Activated CD8-positive, alpha-beta T cell treated with anti-CD3 and anti-CD28 coated beads for 36 hours (primary cell): ENCODE measurements at places on chromosomes 12 and 14. TPM values are rescaled to one million over a fixed set of nuclear protein-coding genes. Genes with fewer than 3 reads are reported as not detected.
A peak's percentile ranks its signal among the peaks of the same experiment; 100 is the strongest.

- H3K27ac ChIP-seq = no peak overlapping the region
- H3K36me3 ChIP-seq = peaks cover 51% of the 10 kb centered on the region
- peaks cover 67% of the 10 kb centered on the region for H3K4me1 ChIP-seq
- no peaks in the 10 kb centered on the region for H3K27me3 ChIP-seq
Measured at GRCh38 chr12:65189028-65189718, 19.8 kb downstream of the LEMD3 start.

The CCNK gene
- total RNA-seq = 98.8 TPM

The TESPA1 gene
- total RNA-seq = 112 TPM

- H3K27ac ChIP-seq = no peak overlapping the region
- no peak overlapping the region for H3K4me3 ChIP-seq
Measured at GRCh38 chr14:51630987-51631386, 20.7 kb upstream of the FRMD6 start.

GRCh38 chr14:49366416-49366815, 219.8 kb downstream of the RPS29 start:
- H3K36me3 ChIP-seq = no peaks in the 10 kb centered on the region
- no peak overlapping the region for H3K4me3 ChIP-seq
- no peaks in the 10 kb centered on the region for H3K4me1 ChIP-seq

DNA sequence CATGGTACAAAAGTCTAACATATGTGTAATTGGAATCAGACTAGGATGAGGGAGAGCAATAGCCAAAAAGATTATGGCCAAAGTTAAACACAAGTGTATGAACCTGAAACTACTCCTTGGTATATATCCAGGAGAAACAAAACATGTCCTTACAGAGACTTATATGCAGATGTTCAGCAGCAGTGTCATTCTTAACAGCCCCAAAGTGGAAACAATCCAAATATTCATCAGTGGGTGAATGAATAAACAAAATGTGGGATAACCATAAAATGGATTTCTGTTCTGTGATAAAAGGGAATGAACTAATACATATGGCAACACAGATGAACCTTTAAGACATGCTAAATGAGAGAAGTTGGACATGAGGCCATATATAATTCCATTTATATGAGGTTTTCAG, 30.2 kb downstream of the PWP1 start:
- H3K27me3 ChIP-seq = no peaks in the 10 kb centered on the region
- no peaks in the 10 kb centered on the region for H3K4me1 ChIP-seq
- H3K27ac ChIP-seq = no peak overlapping the region
- no peak overlapping the region for H3K4me3 ChIP-seq
- DNase-seq = no peak
- H3K36me3 ChIP-seq = peaks cover 46% of the 10 kb centered on the region

The ADGRD1 gene
- 0.27 TPM for total RNA-seq

The KRT75 gene
- not detected for total RNA-seq

The ENDOU gene
- total RNA-seq = not detected

- H3K36me3 ChIP-seq = no peaks in the 10 kb centered on the region
- H3K27me3 ChIP-seq = no peaks in the 10 kb centered on the region
- no peak overlapping the region for H3K4me3 ChIP-seq
- no peak for DNase-seq
- no peak overlapping the region for H3K27ac ChIP-seq
- peaks cover 3% of the 10 kb centered on the region for H3K4me1 ChIP-seq
Measured at GRCh38 chr14:65805113-65805473, 392.6 kb downstream of the FUT8 start.

DNA sequence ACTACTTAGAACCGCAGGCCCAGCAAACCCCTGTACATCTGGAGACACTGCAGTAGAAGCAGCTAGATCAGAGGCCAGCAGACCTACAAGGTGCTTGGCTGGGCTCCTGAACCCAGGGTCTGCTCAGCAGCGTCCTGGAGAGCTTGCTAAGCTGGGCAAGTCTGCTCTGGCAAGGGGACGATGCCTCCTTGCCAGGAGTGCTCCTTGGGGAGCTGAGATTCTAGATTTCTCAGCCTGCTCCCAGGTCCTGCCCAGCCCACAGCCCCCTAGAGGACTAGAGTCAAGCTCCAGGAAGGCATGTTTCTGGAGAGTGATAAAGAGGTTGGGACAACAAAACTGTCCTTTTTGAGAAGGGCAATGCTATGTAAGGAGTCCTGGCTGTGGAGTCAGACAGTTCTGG, 60.3 kb downstream of the HSPB8 start:
- no peaks in the 10 kb centered on the region for H3K36me3 ChIP-seq
- no peak for DNase-seq
- H3K27ac ChIP-seq = no peak overlapping the region
- no peaks in the 10 kb centered on the region for H3K4me1 ChIP-seq
- H3K27me3 ChIP-seq = no peaks in the 10 kb centered on the region
- no peak overlapping the region for H3K4me3 ChIP-seq

DNA sequence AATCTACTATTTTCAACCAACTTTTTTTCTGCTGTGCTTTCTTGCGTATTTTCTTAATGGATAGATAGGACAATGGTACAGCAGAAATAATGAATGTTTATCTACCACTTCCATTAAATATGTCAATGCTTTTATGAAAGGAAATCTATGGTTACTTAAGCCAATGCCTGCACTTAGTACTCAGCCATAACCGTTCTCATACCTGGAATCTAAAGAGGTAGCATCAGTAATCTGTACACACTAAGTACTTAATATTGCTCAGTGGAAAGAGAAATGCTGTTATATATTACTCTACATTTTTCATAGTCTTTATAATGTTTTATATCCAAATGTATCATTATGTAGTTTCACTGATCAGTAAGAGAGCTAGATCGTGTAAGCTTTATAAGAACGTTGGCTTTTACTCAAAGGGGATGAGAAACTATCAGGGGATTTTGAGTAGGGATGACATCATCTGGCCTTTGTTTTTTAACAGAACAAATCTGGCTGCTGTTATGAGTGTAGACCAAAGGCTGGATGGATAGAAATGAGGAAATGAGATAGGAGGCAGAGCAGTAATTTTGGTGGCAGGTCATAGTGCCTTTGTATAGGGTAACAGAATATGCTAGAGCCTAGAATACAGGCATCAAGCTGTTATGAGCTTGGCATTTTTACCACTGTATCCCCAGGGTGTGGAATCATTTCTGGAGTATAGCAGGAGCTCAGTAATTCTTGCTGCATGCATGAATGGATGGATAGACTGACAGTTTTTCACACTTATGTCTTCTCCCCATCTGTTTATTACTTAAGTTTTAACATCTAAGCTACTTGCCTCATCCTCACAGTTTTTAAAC, 34.0 kb downstream of the ALG10B start:
- H3K36me3 ChIP-seq = no peaks in the 10 kb centered on the region
- peaks cover 6% of the 10 kb centered on the region for H3K4me1 ChIP-seq
- H3K27ac ChIP-seq = no peak overlapping the region

The SIRT4 gene
- total RNA-seq = 3.3 TPM

DNA sequence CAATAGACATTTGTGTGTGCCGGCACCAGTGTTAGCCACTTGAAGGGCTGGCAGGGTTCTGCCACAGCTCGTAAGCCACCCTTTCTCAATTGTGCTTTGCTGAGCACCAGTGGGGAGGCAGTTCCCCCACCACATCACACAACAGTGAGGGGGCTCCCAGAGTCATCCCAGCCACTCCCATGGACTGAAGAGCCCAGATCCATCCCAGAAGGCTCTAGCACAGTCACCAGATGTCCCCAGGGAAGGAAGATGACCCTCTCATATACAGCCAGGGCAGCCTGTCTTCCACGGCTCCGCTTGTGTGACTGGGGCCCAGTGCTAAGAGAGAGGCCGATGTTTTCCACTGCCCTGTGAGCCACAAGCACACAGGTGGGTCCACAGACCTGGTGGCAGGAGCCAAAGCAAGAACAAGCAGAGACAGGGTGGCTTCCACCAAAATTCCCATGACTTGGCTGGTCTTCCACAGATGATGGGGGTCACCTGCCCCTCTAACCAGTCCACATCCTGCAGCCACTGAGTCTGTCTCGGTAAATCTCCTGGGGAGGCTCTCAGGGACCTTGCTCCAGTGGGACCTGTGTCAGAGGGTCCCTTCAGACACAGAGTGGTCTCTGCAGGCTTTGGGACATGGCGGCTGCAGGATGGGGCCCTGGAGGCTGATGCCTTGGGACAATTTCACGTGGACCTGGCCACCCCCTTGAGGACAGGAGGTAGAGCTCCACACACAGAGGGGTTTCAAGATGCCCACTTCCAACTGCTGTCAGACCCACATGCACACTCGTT, 71.9 kb upstream of the DDX11 start:
- H3K36me3 ChIP-seq = no peaks in the 10 kb centered on the region
- no peak overlapping the region for H3K27ac ChIP-seq
- no peaks in the 10 kb centered on the region for H3K4me1 ChIP-seq
- no peak overlapping the region for H3K4me3 ChIP-seq

The RPGRIP1 gene
- not detected for total RNA-seq

The VRTN gene
- total RNA-seq = not detected

The HCAR3 gene
- not detected for total RNA-seq

GRCh38 chr14:92654239-92654901, 94.1 kb downstream of the LGMN start:
- no peaks in the 10 kb centered on the region for H3K27me3 ChIP-seq
- peak overlapping the region; percentile 94 for H3K4me3 ChIP-seq
- peaks cover 70% of the 10 kb centered on the region for H3K4me1 ChIP-seq
- peaks cover 72% of the 10 kb centered on the region for H3K36me3 ChIP-seq
